Heart right ventricle (tissue), 16 donors: ENCODE measurements at places on chromosomes 1 and 21.

DNA sequence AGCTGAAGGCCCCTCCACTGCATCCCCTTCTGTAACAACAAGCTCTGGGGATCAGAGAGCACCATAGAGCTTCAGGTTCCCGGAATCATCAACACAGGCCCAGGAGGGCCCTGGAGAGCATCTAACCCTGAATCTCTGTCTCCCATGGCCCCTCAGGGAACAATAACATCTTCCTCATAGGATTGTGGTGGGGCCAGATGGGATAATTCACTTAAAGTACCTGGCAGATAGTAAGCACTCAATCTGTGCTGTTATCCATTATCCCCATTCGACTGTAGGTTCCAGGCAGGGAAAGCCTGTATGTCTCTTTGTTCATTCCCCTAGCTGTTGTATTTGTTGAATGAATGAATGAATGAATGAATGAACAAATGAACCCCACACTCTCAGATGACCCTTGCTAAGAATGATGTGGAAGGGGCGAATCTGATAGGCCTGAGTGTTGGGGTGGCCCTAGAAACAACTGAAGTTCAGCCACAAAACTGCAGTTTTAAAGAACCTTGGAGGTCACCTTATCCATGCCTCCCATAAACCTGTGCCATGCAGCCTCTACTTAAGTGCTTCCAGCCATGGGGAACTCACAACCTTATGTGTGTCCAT is 14.5 kb downstream of the LAPTM5 start:
- DNase-seq = no peak

- DNase-seq = no peak
These were observed 67.8 kb upstream of the BCL10 start for GRCh38 chr1:85344256-85344694.

DNA sequence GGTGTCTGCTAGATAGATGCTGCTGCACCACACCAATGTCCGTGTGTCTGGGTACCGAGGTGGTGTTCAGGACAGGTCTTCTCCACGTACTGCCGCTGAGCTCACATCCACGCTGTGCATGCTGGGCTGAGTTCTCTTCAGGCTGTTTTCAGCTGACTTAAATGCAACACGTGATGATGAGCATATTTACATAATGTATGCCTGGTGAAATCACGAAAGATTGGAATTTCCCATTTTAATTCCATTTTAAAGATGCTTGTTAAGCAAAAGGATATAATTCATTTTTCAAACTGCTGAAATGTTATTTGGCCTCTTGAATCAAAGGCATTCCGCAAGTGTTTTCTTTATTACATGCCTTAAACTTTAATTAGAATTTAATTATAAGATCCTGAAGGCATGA is 107.9 kb downstream of the FGGY start:
- DNase-seq = no peak

- no peak for DNase-seq
These were observed 8.8 kb upstream of the CCT8 start for GRCh38 chr21:29082046-29082815.
